RWPE2 (cell line): ENCODE measurements at places on chromosomes 16 and 17.
A peak's percentile ranks its signal among the peaks of the same experiment; 100 is the strongest.

- no peak for DNase-seq
Observed at GRCh38 chr17:71431146-71431545, 689.7 kb upstream of the SOX9 start.

GRCh38 chr16:54177052-54177861 lies 109.3 kb downstream of the IRX3 start:
- DNase-seq = no peak

GRCh38 chr16:84839054-84839453 lies 19.3 kb downstream of the CRISPLD2 start:
- no peak for DNase-seq

DNA sequence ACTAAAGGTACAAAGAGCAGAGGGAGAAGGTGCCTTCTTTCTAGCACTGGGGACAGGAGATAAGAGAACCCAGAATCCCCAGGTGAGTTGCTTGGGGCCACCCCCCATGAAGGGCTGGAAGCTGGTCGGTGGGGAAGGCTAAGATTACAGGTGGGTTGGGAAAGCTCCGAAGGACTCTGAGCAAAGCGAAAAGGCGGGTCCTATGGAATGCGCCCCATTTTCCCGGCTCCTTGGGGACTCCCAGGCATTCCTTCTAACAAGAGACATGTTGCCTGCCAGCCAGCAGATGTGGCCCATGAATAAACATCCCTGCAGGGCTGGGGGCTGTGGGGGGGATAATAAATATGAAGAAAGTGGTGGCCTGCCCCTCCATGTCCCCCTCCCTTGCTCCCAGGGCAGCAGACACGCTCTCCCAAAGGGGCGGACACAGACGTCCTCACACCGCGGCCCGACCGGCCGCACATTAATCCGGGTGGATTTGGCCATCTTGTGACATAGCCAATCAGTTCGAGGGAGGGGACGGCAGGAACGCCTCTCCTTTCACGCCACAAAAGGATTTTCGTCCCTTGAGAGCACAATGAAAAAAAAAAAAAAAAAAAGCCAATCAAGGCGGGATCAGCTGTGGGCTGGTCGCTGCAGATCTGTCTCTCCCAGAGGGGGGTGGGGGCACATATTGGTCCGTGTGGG lies 98.5 kb downstream of the SOX9 start:
- DNase-seq = no peak

DNA sequence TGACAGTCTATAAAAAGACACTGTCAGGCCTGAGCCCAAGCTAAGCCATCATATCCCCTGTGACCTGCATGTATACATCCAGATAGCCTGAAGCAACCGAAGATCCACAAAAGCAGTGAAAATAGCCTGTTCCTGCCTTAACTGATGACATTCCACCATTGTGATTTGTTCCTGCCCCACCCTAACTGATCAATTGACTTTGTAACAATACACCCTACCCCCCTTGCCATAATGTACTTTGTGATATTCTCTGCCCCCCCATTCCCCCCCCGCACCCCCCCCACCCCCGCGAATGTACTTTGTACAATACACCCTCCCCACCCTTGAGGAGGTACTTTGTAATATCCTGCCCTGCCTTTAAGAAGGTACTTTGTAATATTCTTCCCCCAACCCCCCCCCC lies 82.2 kb upstream of the MED13 start:
- no peak for DNase-seq

GRCh38 chr16:56246051-56246817 lies 54.9 kb downstream of the GNAO1 start:
- DNase-seq = peak; percentile 92

- DNase-seq = no peak
Observed at GRCh38 chr17:82926716-82927115, 86.9 kb upstream of the ZNF750 start.

DNA sequence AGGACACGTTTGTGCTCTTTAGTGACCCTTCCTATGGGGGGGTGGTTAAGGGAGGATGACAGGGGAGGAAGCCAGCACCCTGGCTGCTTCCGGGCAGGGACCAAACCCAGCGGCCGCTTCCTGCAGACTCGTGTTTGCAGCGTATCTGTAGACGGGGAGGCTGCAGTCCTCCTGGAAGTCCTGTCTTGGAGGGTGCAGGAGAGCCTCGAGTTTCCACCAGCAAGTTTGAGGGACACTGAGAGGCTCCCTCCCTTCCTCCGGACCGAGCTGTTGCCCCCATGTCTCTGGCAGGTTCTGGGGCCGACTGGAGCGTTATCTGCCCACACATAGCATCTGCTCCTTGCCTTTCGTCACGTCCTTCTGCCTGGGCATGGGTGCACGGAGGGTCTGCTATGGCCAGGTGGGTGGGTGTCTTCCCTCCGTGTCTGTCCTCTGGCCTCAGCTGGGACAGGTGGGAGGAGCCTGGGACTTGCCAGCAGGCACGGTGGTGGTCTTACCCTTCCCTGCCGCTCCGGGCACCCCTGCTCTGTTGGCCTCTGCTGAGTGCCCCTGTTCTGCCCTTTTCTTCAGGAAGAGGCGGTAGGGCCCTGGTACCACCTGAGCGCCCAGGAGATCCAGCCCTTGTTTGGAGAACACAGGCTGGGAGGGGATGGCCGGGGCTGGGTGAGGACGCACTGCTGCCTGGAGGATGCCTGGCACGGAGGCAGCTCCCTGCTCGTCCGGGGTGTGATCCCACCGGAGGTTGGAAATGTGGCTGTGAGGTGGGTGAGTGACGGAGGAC lies 8.8 kb downstream of the ENGASE start:
- peak; percentile 66 for DNase-seq

GRCh38 chr16:83793179-83793578 lies 14.6 kb upstream of the HSBP1 start:
- DNase-seq = no peak

DNA sequence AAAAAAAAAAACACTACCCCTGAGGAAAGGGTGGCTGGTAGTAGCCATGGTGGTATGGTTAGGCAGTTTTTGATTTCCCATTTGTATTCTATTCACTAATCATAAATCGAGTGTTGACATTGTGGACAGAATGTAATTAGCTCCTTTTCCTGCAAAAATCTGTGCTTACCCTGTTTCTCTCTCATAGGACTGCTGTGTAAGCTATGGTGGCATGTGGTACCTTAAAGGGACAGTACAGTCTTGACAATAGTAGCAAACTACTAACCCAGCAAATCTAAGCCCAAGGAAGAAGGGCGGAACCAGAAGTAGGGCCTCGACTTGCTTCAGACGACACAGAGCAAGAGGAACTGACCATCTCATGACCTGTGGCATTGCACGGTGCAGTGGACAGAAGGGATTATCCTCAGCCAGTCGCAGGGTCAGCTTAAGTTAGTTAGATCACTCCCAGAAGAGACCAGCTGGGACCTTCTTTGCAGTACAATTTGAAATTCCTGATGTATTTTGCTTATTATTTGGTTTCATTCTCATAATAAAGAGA lies 36.3 kb downstream of the POLR3E start:
- no peak for DNase-seq

DNA sequence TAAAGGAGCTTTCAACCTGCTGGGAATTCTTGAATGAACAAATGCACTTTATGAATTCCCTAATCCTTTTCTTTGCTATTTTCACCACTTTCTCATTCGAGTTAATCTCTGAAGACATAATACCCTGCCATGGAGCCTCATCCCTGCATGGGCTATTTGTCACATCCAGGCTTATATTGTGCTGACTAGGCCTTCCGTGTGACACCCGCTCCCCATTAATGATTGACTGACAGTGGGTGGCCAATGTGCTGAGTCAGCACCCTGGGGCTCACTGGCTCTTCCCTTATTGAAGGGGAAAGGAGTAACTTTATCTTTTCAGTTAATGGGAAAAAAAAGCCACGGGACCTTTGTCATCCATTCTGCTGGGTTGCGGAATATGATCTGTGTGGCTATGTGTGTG lies 1024.8 kb upstream of the EEF2KMT start:
- DNase-seq = no peak

- no peak for DNase-seq
Observed at GRCh38 chr16:23258919-23259237, 43.2 kb upstream of the SCNN1B start.

DNA sequence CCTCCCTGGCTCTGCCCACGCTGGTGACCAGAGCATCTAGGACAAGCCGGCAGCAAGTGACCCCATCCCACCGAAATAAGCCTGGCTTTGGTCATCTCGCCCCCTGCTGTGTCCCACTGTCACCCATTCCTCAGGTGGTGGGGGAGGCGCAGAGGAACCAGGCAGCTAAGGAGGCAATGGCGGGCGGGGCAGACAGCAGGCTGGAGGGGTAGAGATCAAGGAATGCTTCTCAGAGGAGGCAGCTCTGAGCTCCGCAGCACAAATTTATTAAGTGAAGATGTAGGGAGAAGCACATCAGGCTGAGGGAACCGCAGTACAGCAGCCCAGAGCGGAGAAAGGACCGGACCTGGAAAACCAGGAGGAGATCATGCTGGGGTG lies 7.5 kb upstream of the KREMEN2 start:
- DNase-seq = no peak

DNA sequence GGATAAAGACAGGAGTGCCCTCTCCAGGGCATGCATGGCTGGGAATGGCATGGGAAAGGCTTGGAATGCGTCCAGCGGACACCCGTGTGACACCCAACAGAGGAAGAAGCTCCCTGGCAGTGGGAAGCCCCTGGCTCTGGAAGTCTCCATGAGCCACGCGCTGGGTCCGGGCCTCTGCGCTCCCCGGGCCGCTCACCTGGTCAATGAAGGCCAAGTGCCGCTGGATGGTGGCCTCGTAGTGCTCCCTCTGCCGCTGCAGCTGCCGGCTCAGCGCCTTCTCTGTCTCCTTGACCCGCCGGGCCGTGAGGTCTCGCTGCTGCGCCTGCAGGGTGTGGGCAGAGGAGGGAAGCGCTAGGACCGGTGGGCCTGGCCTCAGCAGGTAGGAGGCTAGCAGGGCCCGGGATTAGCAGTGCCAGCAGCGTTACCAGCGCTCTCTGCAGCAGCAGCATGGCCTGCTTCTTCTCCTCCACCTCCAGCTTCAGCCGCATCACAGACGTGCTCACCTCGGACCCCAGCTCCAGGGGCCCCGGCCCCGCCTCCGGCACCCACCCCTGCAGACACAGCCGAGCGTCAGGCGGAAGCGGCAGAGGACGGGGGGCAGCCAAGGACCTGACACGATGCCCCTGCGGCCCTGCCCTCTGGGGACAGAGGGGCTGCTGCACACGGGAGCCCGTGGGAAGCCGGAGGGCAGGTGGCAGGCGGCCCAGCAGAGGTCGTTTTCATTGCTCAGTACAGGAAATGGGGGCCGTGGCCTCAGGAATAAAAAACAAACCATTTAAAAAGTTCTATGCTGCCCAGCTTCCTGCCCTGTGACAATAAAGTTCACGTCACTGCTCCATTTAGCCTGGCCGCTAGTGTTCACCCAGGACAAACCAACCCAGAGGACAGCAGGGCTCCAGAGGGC lies 26.0 kb downstream of the CEP131 start:
- no peak for DNase-seq

DNA sequence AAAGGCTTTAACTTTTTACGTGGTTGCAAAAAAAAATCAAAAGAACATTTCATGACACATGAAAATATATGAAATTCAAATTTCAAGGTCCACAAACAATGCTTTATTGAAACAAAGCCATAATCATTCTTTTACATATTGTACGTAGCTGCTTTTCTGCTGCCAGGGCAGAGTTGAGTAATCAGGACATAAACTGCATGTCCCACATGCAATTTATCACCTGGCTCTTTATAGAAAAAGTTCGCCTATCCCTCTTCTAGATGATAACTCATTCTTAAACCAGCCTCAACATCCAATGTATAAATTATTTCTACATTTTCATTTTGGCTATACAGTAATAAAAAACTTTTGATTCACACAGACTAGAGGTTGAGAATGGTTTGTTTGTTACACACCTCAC lies 154.9 kb downstream of the AXIN2 start:
- DNase-seq = no peak

DNA sequence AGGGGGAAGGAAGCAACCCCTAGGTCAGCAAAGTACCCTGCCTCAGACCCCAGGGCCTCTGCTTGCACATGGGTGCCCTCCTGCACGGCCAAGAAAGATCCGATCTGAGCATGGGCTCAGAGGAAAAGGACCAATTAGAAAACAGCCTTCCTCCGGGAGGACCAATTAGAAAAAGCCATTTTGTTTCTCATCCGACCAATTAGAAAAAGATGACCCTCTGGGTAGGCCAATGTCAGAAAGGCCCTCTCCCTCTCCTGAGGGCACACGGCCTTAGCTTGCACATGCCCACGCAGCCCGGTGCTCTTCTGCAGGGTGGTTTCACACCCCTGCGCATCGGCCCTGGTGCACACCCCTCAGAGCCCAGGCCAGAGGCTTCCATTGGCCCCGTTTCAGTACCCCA lies 5.1 kb upstream of the CISD3 start:
- no peak for DNase-seq

DNA sequence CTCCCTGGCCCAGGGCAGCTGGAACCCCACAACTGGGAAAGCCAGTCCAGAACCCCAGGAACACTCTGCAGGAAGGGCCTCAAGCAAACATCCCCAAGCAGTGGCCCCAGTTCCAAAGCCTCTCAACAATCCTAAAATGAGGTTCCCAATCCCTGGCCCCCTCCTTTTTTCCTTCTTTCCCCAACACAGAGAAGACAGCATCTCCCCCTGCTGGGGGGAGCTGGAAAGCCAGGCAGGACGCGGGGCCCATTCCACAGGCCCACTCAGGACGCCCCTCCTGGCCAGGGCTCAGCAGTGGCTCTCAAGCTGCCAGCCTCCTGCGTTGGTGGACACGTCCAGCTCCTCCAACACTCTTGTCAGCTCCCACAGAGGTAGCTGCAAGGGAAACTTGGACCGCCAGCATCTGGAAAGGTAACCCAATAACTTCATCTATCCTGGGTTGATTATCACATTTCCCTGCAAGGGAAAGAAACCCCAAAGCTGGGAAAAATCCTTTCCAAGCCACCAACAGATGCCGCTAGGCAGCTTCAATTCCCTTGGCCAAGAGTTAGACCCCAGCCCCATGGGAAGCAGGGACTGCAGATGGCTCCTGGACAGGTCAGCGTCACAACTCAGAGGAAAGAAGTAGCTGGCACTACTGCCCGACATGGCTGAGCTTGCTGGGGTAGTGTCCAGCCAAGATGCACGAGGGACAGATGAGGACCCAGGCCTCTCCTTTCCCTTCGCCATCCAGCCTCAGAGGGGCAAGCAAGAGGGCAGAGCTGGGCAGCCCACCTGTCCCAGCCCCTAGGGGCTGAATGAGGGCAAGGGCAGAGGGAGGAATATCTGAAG lies 7.6 kb downstream of the HDAC5 start:
- DNase-seq = no peak

GRCh38 chr16:28140788-28141618 lies 70.8 kb downstream of the XPO6 start:
- DNase-seq = no peak

DNA sequence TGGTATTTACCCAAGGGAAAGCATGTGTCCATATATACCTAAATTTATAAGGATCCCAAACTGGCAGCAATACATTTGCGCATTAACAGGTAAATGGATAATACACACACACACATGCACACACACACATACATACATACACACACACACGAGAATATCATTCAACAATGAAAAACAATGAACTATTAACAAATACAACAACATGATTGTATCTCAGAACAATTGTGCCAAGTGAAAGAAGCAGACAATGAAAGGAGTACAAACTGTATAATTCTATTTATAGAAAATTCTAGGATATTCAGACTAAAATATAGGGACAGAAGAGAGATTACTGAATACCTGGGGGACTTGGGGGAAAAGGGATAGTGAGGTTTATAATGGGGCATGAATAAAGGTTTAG lies 323.0 kb downstream of the KCNJ2 start:
- DNase-seq = no peak

GRCh38 chr17:41800601-41801373 lies 11.0 kb downstream of the P3H4 start:
- DNase-seq = peak; percentile 99
